ENCODE measurements at places on chromosomes 2 and 18.

DNA sequence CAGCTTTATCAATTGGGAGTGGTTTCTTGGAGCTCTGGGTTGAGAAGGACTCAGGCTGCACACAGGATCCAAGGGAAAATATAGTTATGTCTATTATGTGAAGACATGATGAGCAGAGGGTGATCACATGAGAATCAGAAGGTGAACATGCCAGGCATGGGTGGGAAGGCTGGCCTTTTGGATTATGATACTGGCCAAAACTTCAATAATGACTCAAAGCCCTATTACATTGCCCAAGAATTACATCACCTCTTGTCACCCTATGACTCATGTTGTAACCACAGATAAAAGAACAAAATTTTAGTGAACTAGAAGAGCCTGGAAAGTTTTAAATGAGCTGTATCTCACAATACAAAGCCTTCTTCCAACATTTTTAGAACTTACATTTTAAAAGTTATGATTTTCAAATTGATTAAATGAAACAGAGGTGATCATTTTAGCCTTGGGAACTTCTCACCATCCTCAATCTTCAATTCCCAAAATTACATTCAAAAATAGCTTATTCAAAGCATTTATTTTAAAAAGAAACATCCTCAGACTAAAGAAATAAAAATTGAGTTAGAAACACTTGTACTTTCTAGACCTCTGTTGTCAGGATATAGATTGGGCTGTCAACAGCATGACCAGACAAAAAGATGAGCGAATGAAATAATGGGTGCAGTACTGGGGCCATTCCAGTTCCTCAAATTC lies 428.3 kb downstream of the MBD2 start:
- no peak for DNase-seq

GRCh38 chr2:189927823-189928222 lies 134.7 kb downstream of the MSTN start:
- no peak for DNase-seq

GRCh38 chr2:230691005-230691647 lies 21.5 kb upstream of the CAB39 start:
- peak; percentile 71 for DNase-seq

DNA sequence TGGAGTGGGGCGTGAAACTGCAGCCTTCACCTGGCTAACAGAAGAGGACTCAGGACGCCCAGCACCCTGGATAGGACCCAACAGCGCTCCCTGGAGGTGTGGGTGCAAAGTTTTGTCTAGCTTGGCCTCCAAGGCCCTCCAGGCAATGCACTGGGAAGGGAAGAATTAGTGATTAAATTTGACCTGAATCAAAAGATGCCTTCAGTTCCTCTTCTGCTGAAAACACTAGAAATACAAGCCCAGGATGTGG lies 779 bp upstream of the TRIB2 start:
- peak; percentile 65 for DNase-seq

GRCh38 chr2:85534099-85534498 lies 4.9 kb upstream of the MAT2A start:
- DNase-seq, result no peak

DNA sequence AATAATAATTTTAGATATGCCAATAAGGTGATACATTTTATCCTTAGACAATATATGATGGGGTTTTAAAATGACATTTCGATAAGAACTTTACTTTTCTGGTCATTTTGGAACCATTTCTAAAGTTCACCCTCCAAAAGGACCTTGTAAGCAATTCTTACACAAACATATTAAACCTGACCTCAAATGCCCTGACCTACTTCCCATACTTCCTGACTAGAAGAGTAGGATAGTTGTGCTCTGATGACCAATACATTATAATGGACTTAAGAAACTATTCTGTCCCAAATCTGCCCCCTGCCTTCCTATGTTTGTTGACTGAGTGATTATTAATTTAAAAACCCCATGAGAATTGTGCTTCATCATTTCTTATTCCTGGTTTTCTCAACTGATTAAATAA lies 24.6 kb downstream of the GCA start:
- DNase-seq, result no peak

DNA sequence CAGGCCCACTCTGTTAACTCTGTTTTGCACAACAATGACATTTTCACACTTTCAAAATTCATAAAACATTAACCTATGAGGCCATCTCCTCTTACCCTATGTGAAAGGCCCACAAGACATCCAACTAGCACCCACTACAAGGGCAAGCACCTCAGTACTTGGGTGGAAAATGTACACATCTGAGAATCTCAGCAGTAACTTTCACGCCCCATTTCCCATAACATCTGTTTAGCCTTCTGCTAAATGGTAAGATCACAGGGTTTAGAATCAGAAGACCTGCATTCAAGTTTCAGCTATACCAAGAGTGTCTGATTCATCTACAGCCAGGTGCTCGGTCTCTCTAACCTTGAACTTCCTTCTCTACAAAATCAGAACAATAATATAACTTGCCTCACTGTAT lies 89.2 kb downstream of the SP100 start:
- no peak for DNase-seq

GRCh38 chr2:30990671-30991070 lies 147.6 kb downstream of the GALNT14 start:
- no peak for DNase-seq

GRCh38 chr2:174985614-174986013 lies 19.6 kb downstream of the CHN1 start:
- no peak for DNase-seq

GRCh38 chr18:74595431-74595830 lies 2.2 kb upstream of the ZNF407 start:
- no peak for DNase-seq

DNA sequence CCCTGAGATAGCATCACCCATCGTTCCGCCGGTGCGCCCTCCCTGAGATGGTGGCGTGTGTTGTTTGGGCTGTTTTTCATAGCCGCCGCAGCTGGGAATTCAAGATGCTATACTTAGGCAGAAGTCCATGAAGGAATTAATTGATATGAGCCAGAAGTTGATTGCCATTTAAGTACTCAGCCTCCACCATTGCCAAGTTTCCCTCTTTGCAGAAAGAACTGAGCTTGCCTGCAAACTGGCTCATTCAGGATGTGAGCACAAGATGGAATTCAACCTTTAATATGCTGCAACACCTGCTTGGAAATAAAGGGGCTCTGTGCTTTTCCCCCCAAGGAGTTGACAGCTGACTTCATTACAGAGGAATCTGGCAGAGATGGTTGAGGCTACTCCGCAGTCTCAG lies 295.5 kb downstream of the ZNF521 start:
- DNase-seq, result no peak

- no peak for DNase-seq
These were observed 189.3 kb downstream of the KCNS3 start for GRCh38 chr2:18067588-18068384.

GRCh38 chr18:22524783-22525182 lies 107.1 kb upstream of the CTAGE1 start:
- DNase-seq, result no peak

DNA sequence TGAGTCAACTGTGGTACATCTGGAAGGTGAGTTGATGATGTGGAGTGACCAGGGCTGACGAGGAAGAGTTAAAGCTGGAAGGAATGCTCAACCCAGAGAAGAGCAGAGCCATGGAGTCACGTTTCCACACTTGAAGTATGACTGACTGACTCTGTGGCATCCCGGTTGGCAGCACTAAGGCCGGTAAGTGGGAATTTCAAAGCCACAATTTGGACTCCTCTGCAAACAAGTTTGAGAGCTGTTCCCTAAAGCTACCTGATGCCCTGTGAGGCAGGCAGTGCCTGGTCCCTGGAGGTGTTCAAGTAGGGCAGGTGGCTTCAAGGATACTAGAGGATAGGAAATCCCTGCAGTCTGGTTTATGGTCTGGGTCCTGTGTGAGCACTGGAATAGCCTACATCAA lies 69.3 kb upstream of the ITGB6 start:
- DNase-seq, result no peak

- no peak for DNase-seq
These were observed at the start of gene HAAO for GRCh38 chr2:42792583-42793333. HAAO (minus strand) TSS chr2:42792583; CDS start chr2:42792536, 47 bp downstream.

GRCh38 chr2:5915881-5916310 lies 223.7 kb downstream of the SOX11 start:
- DNase-seq, result no peak

Data from HCT116 (cell line).